Vagina (tissue), 2 donors: ENCODE measurements at places on chromosomes 7 and 10. TPM values are rescaled to one million over a fixed set of nuclear protein-coding genes. Genes with fewer than 3 reads are reported as not detected.

Gene FAM180A
- 7.1 TPM for total RNA-seq

Gene RET
- 7.9 TPM for total RNA-seq

Gene CTAGE6
- total RNA-seq = 1.7 TPM

Gene FAM241B
- 0.98 TPM for total RNA-seq

Gene SUN3
- total RNA-seq = not detected

Gene CDNF
- 7.4 TPM for total RNA-seq

Gene ZWINT
- 3.9 TPM for total RNA-seq

Gene PRKAR2B
- 16.5 TPM for total RNA-seq

Gene STEAP2
- 32.2 TPM for total RNA-seq

Gene ATG9B
- 34.1 TPM for total RNA-seq

Gene PLAU
- total RNA-seq = 18.2 TPM

Gene TMEM273
- 17.9 TPM for total RNA-seq

Gene SLC39A12
- not detected for total RNA-seq

Gene PSD
- total RNA-seq = 6.4 TPM

Gene LRRC18
- not detected for total RNA-seq

DNA sequence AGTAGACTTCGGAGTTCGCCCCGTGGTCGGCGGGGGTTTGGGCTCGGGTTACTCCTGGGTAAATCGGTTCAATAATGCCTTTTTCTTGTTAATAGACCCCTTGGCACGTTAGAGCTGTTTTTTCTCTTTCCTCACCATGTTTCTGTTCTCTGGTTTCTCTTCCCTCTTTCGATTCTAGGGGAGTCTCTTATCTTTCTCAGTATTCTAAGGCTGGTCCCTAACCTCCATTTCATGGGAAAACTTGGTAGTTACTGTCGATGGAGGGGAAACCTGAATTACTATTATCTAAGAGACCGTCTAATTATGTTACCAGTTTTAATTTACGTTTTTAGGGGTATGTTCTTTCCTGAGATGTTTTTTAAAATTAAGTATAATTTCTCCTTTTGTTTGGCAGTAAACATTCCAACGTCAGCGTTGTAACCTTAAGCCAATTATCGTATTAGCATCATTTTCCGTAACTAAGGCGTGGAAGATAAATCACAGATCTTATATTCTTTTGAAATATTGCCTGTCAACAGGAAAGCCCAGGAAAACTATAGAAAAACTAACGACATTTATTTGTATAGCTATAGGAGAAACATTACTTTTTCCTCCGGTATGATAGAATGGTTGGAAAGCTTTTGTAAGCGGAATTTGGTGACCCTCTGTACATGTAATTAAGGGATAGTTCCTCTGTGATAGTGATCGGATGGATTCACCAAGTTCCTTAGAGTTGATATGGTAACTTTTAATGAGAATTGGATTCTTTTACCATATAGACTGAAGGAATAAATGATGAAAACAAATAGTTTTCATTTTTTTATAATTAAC, 847 bp downstream of the BTAF1 start:
- no peak for DNase-seq

DNA sequence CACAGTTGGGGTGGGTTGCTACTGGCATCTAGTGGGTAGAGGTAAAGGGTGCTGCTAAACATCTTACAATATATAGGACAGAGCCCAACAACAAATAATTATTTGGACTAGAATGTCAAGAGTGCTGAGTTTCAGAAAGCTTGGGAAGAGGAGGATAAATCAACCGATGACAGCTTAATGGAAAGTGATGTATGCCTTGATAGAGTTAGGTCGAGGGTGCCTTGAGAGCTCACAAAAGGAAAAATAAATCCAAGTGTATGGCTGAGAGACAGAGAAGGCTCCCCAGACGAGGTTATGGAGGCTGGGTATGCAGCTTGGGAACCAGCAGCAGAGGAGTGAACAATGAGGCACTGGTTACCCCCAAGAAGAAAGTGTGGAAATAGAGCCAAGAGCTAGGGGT, 211.1 kb downstream of the HDAC9 start:
- DNase-seq = no peak

DNA sequence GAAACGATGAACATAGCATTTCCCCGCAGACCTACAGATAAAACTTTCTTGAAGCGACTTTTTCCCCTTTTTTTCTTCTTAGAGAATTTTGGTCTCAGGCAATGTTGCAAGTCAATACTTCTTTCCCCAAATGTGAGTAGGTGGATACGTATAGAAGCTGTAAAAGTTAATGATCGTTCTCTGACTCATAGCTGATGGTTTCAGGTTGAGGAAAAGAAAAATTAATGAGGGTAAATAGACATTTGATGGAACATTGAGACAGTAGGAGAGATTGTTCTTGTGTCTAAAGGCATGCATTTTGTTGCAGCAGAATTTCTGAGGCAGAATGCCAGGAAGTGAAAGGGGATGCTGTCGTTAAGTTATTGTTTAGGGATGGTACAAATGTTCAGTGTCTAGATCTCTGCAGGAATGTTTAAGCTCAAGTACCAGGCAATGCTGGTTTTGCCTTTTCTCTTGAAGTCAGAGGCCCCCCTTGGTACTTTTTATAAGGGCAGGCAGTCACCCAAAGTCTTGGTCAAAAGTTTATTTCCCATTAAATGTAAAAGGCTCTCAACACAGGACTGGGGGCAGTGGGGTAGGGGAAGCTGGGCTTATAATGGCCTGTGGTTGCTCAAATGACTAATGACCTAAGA, 9.3 kb downstream of the TCF7L2 start:
- DNase-seq = no peak

GRCh38 chr7:136874393-136875032, 6.1 kb downstream of the CHRM2 start:
- DNase-seq = no peak

- DNase-seq = no peak
Measured at GRCh38 chr7:44496385-44496784, 5.9 kb upstream of the NUDCD3 start.

DNA sequence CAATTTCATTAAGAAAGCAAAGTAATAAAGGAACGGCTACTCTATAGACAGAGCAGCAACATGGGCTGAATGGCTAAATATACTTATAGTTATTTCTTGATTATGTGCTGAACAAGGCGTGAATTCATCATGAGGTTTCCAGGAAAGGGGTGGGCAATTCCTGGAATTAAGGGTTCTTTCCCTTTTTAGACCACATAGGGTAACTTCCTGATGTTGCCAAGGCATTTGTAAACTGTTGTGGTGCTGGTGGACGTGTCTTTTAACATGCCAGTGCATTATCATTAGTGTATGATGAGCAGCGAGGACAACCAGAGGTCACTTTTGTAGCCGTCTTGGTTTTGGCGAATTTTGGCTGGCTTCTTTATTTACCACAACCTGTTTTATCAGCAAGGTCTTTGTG, 28.5 kb upstream of the ZMYND11 start:
- no peak for DNase-seq

GRCh38 chr10:8054494-8055407, at the start of gene GATA3:
Gene GATA3, plus strand, starts transcription at chr10:8054688. Its CDS starts 968 bp downstream, at chr10:8055656.
- DNase-seq = no peak

DNA sequence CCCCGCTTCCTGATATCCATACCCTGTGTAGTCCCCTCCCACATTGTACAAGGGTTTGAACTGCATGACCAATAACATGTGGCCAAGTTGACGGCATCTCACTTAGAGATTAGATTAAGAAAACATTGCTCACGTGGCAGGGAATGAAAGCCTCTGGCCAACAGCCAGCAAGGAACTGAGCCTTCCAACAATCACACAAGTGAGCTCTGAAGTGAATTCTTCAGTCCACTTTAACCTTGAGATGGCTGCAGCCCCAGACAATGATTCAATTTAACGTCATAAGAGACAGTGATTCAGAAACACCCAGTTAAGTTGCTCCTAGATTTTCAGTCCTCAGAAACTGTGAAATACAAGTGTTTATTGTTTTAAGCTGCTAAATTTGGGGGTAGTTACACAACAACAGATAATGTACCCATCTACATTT, 165.9 kb upstream of the PLXNA4 start:
- no peak for DNase-seq

DNA sequence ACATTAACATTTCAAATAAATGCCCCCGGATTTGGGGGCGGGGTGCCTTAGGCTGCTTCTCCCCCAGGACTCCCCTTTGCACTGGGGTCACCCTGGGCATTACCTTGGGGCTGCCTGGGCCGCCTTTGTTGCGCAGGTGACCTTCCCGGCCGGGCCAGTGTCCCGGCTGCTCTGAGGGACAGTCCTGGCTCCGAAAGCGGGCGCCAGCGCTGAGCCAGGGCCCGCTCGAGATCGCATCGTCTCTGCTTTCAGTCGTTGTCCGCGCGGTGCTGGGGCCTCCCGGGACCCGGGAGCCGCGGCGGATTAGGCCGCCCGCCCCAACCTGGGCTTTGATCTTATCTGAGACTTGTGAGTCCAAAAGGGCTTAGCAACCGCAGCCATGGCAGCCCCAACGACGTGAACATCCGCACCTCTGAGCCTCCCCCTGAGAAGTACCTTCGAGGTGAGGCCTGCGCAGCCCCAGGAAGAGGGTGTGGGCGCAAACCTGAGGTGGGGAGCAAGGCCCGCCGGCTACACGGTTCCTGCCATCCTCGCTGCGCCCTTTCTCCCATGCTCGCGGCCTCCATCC, 14.8 kb upstream of the WAPL start:
- no peak for DNase-seq

- DNase-seq = no peak
Measured at GRCh38 chr7:109577265-109577664, 1007.6 kb downstream of the DNAJB9 start.

- no peak for DNase-seq
Measured at GRCh38 chr7:137731436-137731835, 115.3 kb downstream of the DGKI start.

DNA sequence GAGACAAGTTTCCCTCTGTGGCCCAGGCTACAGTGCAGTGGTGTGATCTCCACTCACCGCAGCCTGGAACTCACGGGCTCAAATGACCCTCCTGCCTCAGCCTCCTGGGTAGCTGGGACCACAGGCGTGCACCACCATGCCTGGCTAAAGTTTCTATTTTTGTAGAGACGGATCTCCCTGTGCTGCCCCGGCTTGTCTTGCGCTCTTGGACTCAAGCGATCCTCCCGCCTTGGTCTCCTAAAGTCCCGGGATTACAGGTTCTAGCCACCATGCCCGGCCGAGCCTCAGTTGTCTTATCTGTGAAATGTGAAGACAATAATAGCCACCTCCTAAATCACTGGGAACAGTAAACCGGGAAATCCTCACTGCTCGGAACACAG, 88.1 kb downstream of the FOXL3 start:
- no peak for DNase-seq

GRCh38 chr10:29412485-29412884, 123.6 kb downstream of the LYZL1 start:
- no peak for DNase-seq

DNA sequence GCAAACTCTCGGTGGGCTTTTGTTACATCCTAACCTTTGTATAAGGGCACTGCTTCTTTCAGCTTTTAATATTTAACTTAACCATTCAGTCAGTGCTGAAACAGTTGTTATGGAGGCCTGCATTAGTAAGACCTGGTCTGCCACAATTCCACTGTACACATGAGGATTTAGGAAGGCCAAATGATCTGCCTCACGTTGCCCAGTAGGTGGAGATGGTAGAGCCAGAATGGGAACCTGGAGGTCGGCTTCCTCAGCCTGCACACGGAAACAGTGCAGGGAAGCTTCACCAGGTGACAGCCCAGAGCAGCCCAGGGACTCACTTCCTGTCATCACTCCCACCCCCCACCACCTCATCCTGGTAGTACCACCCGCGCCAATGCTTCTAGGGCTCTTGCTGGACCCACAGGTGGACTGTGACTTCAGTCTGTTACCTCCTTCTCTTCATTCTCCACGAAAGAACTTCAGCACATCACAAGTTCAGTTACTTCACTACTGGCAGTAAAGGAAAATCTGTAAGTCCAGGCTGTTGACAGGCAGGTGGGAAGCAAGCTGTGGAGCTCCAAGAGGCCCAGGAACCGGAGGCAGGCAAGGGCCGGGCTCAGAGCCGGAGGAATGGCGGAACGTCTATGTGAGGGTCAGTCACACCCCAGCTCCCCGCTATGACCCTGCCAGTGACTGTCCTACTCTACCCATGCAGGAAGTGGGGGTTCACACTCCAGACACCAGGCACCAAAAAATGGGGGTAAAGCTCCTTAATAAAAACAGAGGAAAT, 480.3 kb upstream of the C7orf33 start:
- DNase-seq = no peak

- no peak for DNase-seq
Measured at GRCh38 chr10:94069884-94070283, 76.2 kb downstream of the PLCE1 start.

DNA sequence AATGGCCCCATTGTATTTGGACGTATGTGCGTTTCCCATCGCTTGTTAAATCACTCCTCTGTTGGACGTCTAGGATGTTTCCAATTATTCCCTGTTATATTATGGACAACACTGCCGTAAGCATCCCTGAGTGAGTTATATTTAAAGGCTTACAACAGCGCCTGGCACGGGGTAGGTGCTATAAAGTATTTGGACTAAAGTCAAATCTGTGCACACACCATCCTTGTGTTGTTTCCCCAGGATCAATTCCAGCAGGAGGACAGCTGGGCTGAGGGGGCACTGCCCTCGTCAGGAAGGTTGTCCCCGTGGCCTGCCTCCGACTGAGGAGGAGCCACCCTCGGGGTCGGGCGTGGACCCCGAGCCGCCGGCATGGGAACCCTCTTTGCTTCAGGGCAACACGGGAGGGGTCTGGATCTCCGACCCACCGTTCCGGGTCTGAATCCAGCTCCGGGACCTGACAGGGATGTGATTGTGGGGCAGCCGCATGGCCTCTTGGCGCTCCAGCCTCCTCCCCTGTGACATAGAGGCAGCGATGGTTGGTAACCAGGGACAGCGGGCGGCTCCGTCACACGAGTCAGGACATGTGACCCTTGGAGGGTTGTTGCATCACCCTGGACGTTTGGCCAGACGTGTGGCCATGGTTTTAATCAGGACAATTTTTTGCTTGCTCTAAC, 1.5 kb upstream of the JAKMIP3 start:
- DNase-seq = peak; percentile 71

DNA sequence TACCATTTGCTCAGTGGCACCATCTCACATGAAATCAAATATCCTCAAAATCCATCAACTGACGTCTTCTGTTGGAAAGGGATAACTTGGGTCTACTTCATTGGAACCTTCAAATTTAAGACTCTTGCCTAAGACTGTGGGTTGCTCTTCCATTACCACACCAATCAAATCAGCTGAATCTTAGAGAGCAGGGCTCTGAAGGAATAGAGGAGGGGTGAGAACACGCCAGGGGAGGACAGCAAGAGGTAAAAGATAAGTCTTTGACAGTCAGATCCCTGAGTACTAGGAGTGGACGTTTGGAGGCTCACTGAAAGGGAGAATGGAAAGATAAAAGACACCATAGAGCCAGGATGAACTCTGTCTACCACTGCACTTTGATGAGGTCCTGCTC, 107.5 kb downstream of the CCDC71L start:
- no peak for DNase-seq
